ENCODE measurements at places on chromosomes 7 and 10. TPM values are rescaled to one million over a fixed set of nuclear protein-coding genes. Genes with fewer than 3 reads are reported as not detected.

- no peak for DNase-seq
Observed at GRCh38 chr10:131920151-131920550, 19.3 kb downstream of the PPP2R2D start.

GRCh38 chr7:123600876-123601275, 745 bp upstream of the ASB15 start:
- no peak for DNase-seq

GRCh38 chr7:77940647-77941046, 142.1 kb downstream of the PHTF2 start:
- DNase-seq = no peak

DNA sequence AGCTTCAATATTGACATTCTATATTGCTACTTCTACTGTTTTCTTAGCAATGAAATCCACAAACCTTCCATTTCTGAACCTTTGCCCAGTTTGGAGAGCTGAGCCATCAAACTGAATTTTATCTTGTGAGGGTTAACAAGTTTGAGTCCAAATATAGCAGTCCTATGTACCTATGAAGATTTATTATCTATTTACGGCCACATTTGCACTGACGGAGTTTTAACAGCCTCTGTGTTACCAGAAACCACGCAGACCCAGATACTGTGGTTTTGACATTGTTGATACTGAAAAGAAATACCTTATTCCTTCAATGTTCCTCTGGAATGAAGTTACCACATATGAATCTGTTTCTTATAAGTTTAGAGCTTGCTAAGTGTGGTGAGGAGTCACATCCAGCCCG, 172.6 kb downstream of the FGFR2 start:
- no peak for DNase-seq

GRCh38 chr7:28152594-28152993, 28.0 kb downstream of the JAZF1 start:
- no peak for DNase-seq

GRCh38 chr10:58266003-58266825, 1.5 kb downstream of the IPMK start:
- no peak for DNase-seq

DNA sequence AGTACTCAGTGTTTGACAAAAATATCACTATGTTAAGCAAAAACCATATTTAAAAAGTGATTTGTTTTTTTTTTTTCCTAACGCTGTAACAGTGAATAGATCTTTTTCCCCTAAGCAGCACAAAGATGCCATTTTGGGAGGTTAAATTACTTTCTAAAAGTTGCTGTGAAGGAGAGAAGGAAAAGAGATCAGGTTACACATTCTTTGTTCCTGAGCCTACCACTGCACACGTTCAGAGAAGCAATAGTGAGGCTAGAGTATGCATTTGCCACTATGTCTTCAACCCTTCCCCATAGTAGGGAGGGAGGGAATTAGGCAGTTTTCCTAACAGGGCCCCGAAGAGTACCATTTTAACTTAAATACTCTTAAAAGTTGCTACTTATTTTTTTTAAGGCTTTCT, 38.9 kb downstream of the BMPR1A start:
- DNase-seq = no peak

- no peak for DNase-seq
Observed at GRCh38 chr10:12561307-12561706, 212.0 kb downstream of the CAMK1D start.

DNA sequence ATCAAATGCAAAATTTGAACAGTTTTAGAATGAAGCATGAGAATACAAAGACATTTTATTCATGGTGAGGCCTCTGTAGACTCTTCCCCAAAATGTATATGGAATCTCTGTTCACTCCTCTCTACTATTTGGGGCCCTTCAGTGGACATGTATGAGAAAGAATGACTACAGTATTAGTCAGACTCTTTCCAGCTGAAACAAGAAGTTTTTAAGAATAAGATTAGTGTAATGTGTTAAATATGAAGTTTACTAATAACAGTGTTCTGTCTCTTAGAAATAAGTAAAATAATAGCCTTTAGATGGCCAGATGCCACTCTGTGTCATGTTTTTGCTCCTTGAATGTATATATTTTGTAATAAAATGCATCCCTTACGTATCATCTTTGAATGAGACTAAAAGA, 585.6 kb downstream of the SUGCT start:
- no peak for DNase-seq

GRCh38 chr10:99345350-99345749, 16.2 kb downstream of the CNNM1 start:
- DNase-seq = no peak

DNA sequence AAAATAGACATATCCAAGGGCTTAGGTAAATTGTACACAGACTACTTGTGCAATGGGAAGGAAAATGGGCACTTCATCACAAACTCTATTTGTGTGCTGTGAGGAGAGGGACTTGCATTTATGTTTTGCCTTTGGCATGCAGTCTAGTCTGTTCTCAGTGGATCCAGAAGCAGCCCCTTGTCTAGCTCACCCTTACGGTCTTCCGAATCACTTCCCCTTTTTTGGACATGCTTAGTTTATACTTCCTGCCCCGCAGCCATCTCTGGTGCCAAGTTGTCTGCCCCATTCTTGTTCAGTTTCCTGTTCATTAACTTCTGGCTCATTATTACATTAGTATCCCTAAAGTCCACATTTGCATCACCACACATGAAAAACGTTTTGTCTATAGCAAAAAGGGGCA, 161.6 kb downstream of the NRCAM start:
- DNase-seq = no peak

DNA sequence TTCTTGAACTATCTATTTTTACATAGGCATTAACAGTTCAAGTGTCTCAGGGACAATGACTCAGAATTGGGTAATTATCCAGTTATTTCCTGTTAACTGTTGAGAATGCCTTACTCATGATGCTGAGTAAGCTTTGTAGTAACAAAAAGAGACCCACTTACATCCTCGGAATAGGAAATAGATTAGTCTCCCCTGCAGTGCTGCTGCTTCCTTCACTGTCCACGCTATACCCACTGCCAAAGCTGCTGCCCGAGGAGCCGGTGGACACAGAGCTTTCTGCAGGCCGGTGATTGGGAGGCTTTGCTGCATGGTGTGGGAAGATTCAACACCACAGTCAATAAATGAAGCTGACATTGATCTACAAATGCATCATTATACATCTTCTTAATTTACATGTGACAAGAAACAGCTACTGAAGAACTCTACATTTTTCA, 357.1 kb downstream of the PCLO start:
- DNase-seq = no peak

GRCh38 chr7:73451780-73452398, 18.3 kb downstream of the FZD9 start:
- no peak for DNase-seq

- DNase-seq = no peak
Observed at GRCh38 chr10:131728286-131729228, 172.3 kb upstream of the PPP2R2D start.

GRCh38 chr10:88280518-88280917, 302.6 kb downstream of the RNLS start:
- DNase-seq = no peak

DNA sequence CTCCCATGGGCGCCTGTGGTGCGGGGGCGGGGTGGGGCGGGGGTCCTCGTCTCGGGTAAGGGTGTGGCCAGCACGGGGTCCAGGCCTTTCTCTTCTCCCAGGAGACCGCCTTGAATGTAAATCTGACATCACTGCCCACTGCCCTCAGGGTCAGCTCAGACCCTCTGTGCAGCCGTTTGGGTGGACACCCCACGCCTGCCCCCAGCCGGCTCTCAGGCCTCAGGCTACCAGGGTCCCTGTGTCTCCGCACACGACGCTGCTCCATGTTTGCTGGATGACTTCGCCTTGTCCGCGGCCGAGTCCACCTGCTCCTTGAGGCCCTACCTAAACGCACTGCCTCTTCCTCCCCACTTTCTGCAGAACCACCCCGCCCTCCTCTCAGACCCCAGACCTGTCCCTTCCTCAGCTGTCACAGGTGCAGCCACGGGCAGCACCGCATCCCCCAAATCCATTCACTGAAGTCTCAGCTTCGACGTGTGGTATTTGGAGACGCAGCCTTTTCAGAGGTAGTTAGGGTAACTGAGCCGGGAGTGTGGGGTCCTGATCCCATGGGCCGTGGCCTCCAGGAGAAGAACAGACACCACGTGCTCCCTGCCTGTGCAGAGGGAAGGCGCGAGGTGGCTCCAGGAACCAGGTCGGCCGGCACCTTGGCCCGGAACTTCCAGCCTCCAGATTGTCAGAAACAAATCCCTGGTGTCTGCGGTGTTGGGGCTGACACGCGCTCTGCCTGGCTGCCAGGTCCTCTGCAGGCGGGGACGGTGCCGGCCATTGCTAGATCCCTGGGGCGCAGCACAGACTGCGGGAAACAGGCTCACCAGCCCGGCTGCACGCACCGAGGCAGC, 97.4 kb upstream of the DIP2C start:
- no peak for DNase-seq

- no peak for DNase-seq
Observed at GRCh38 chr7:30465811-30466180, 12.8 kb downstream of the NOD1 start.

DNA sequence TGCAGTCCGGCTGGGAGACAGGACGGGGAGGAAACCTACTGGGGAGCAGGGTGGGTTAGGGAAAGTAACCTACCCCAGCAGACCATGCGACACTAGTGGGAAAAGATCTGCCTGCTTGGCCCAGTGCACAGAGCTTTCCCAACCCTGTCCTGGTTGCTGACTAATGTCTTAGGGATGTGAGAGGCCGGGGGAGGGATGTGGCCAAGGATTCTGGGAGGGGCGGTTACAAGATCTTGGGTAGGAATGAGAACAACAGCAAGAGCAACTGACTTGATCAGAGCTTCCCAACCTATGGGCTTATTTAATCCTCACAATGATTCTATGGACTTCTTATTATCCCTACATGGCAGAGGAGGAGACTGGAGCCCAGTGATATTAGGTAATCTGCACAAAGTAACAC, 24.0 kb upstream of the EIF5AL1 start:
- peak; percentile 43 for DNase-seq

GRCh38 chr10:73263693-73264347, 11.4 kb upstream of the MRPS16 start:
- no peak for DNase-seq

GRCh38 chr10:88899886-88900285, 19.8 kb downstream of the STAMBPL1 start:
- no peak for DNase-seq

DNA sequence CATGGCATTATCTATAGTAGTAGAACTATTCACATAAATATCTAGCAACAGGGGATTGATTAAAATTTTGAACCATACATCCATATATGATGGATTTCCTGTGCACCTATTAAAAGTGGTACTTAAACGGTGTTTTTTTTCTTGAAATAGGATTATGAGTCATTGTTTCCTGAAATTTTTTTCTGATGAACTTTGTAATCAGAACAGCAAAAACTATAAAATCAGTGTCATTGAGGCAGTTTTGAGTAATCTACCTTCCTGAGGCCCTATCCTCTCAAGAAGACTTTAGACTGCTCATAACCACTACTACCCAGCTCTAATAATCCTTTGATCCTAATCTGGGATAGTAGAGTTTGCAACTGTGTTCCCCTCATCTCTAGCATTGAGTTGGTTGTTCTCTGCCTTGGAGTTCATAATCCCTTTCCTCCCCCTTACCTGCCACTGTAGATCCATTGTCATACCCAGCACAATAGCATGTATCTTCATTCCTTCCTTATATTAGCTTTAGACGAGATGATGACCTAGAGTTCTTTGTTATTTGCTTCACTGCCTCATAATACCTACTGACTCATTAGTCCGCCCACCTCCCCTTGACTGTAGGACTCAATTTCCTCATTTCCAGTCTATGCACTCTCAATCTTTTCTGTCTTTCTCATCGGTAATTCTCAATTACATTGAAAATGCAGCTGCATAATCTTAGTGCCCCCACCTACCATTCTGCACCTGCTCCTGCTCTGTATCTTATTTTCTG, 133.4 kb downstream of the LRRC4 start:
- DNase-seq = no peak

DNA sequence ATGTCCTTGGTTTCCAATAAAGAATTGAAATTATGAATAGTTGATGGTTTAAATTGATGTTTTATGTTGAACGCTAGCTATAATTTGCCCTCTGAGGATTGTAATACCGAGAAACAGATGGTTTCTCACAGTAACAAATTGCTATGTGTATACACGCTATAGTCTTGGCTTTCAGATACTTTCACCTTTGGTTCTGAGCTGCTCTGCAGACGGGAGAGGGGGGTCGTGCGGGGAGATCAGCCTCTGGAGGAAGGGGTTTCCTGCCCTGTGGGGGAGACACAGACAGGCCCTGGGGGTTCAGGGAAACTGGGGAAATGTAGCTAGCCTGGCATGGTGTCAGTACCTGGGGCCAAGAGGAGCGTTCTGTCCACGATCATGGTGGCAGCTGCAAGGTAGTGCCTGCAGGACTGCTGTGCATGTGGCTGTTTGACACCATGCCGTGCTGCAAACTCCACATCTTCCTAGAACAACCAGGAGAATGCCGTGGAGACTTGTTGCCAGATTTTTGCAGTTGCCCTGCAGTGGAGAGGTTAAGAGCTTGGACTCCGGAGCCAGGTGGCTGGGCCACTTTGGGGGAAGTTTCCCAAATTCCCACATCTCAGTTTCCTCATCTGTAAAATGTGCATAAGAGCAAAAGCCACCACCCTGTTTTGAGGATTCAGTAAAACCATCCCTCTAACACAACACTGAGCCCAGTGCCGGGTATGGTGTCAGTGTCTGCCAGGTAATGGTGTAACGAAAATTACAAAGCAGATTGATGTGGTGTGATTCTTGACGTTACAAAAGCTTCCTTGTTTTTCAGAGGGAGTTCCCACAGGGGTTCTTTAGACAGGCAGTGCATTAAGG, 167.9 kb downstream of the CUX1 start:
- no peak for DNase-seq

GRCh38 chr10:70578371-70578947, 24.1 kb downstream of the PRF1 start:
- DNase-seq = no peak

GRCh38 chr10:6473430-6473829, 106.6 kb downstream of the PRKCQ start:
- DNase-seq = no peak

- no peak for DNase-seq
Observed at GRCh38 chr7:127968547-127968946, 62.7 kb downstream of the LRRC4 start.

DNA sequence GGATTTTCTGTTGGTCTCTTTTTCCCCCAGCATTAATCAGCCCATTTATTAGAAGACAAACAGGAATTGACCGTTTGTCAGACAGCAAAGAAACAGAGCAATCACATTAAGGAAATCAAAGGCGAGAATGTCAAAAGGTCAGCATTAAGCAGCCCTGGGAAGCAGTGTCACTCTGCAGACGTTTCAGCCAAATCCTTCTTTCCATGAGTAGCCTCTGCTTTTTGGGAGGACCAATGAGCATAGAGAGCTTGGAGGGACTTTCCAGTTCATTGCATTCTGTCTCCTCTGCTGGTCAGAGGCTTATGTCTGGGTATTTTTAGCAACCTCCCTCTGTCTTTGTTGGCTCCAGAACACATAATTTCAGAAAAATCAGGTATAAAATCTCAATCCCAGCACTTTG, 481.4 kb downstream of the GALNT17 start:
- no peak for DNase-seq

GRCh38 chr10:58373442-58373827, 11.8 kb upstream of the TFAM start:
- no peak for DNase-seq

Gene TM9SF3
- total RNA-seq = 125 TPM

Gene TWIST1
- 26.0 TPM for total RNA-seq

Gene SEMA4G
- 3.5 TPM for total RNA-seq

Gene CUBN
- 4.6 TPM for total RNA-seq

Gene ZNF239
- 2.8 TPM for total RNA-seq

Gene RAPGEF5
- total RNA-seq = 70.8 TPM

Gene GDF2
- not detected for total RNA-seq

Gene PHKG1
- total RNA-seq = 10.9 TPM

Gene PIP
- not detected for total RNA-seq

Gene INA
- not detected for total RNA-seq

Gene CPN1
- total RNA-seq = not detected

Gene PNLIP
- total RNA-seq = not detected

Gene BLNK
- 1.3 TPM for total RNA-seq
